Activated naive CD8-positive, alpha-beta T cell treated with anti-CD3 and anti-CD28 coated beads, Interleukin-2, amount 50 U/mL, for 24 hours (primary cell): ENCODE measurements at places on chromosomes 1 and 21.
A peak's percentile ranks its signal among the peaks of the same experiment; 100 is the strongest.

DNA sequence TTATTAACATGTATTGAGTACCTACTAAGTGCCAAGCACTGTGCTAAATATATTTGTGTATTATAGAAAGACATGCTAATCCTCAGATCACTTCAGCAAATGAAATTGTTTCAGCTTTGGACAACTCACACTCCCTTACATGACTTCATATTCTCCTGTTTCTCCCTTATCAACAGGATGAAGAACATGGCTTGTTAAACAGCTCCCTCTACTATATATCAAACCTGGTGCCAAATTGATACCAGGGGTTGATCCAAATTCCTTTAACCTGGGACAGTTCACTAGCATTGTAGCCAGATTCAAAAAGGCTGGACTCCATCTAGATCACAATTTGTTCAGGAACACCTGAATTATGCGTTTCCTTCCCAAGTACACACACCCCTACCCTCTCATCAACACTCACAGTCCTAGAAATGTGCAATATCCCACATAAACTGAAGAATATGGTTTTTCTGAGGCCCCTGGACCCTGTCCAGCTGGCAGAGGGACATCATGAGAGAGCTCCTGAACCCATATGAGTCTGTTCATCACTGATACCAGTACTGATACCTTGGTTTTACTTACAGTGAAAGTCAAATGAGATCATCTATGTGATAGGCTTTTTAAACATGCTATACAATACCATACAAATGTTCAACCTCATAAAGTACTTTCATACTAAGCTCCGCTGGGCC is 47.0 kb upstream of the PALMD start:
- no peak overlapping the region for H3K27ac ChIP-seq
- H3K4me1 ChIP-seq = no peaks in the 10 kb centered on the region
- H3K4me3 ChIP-seq = no peak overlapping the region
- no peak for DNase-seq
- H3K36me3 ChIP-seq = no peaks in the 10 kb centered on the region

DNA sequence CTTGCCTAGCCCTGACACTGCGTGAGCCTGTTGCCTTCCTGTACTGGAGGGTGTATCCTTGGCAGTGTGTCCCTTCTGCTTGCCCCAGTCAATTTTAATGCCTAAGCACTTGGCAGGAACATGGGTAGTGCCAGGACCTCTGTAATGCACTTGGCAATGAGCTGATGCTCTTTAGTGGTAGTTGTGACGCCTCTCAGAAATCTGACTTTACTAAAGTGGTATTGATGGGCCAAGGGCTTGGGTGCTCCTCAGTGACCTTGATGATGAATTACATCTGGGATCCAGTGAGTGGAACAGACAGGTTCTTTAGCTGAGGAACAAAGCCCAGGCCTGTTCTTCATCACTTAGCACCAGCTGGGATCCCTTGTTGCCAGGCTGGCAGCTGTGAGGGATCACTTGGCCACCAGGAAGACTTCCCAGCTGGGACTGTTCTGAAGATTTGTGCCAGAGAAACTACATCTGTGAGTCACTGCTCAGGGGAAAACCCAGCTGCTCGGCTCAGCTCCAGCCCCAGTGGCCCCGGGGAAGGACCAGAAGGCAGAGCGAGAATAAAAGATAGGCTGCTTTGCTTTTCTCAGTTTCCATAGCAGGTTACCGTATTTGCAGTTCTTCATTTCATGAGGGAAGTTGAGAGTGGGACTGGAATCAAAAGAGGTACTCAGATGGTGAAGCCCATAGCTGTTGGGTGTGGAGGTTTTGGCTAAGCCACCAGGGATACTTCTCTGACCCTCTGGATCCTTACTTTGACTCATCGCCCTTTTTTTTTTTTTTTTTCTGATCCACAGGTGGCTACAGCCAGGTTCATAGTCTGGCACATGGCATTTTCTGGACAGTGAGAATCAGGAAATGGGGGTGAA is 28.5 kb upstream of the KCNA2 start:
- H3K27me3 ChIP-seq = no peaks in the 10 kb centered on the region
- peaks cover 23% of the 10 kb centered on the region for H3K4me1 ChIP-seq
- peak overlapping the region; percentile 55 for H3K4me3 ChIP-seq
- DNase-seq = peak; percentile 76
- H3K36me3 ChIP-seq = no peaks in the 10 kb centered on the region

DNA sequence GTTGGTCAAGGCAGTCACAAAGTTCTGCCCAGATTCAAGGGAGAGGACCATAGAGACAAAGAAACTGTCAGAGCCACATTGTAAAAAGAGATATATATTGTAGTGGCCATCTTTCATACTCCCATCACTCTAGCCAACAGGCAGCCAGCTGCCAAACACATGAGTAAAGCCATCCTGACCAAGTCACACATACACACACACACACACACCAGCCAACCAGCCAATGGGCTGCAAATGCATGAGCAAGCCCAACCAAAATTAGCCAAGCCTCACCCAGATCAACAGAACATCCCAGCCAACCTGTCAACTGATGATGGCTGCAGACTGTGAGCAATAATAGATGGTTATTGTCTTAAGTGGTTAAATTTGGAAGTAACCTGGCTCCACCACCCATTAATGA is 120.7 kb downstream of the SEC16B start:
- H3K27me3 ChIP-seq = no peaks in the 10 kb centered on the region
- no peak overlapping the region for H3K27ac ChIP-seq
- no peak overlapping the region for H3K4me3 ChIP-seq

DNA sequence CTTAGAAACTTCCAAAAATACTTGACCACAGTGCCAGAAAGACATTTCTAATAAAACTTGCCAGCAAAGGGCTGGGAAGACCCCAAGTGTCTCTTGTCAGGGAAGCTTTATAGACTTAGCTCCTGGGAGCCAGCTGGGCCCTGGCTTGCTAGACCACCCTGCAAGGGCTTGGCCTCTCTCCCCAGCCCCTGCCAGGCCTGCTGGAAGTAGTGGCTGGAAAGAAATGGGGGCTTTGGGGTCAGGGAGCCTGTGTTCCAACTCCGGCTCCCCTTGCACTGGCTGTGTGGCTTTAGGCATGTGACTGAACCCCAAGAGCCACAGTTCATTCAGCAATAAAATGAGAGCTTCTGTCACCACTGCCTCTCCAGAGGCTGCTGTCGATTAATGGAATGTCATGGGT is 31.1 kb downstream of the H3-3A start:
- H3K4me1 ChIP-seq = peaks cover 1% of the 10 kb centered on the region
- DNase-seq = no peak
- H3K4me3 ChIP-seq = no peak overlapping the region
- no peak overlapping the region for H3K27ac ChIP-seq
- peaks cover 8% of the 10 kb centered on the region for H3K27me3 ChIP-seq

- H3K27me3 ChIP-seq = no peaks in the 10 kb centered on the region
- H3K27ac ChIP-seq = peak overlapping the region; percentile 2
- no peak for DNase-seq
- H3K4me1 ChIP-seq = no peaks in the 10 kb centered on the region
Measured at GRCh38 chr21:43631411-43632107, 27.7 kb downstream of the HSF2BP start.

- H3K4me1 ChIP-seq = peaks cover 30% of the 10 kb centered on the region
- H3K36me3 ChIP-seq = peaks cover 11% of the 10 kb centered on the region
- H3K27ac ChIP-seq = no peak overlapping the region
- peaks cover 9% of the 10 kb centered on the region for H3K27me3 ChIP-seq
- no peak overlapping the region for H3K4me3 ChIP-seq
- no peak for DNase-seq
Measured at GRCh38 chr1:25106976-25107642, 125.2 kb downstream of the SYF2 start.

DNA sequence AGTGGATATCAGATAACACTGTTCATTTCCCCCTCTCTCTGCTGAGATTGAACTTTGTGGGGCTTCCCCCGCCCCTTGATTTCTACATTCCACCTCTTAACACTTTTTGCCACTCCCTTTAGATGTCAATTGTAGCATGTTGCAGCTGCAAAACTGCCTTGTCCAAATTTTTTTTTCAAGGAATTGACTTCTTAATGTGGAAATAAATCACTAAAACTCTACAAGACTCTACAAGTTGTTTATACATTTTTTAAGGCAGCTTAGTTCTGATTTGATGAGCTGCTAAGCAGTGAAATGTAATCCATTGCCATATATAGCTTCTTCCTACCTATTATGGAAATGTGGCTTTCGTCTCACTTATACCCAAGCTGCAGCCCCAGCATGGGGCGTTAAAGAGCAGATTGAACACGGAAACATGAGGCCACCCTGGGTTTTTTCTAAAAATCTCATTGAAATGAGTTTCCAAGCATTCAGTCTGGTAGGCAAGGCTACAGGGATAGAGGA is 132.2 kb downstream of the SYT2 start:
- H3K27ac ChIP-seq = no peak overlapping the region
- no peaks in the 10 kb centered on the region for H3K4me1 ChIP-seq
- no peak for DNase-seq
- H3K27me3 ChIP-seq = no peaks in the 10 kb centered on the region

GRCh38 chr21:14382835-14383595 is at the start of gene HSPA13:
HSPA13 (minus strand) TSS chr21:14383146; CDS start chr21:14383119, 27 bp downstream.
- peaks cover 36% of the 10 kb centered on the region for H3K4me1 ChIP-seq
- peak; percentile 96 for DNase-seq
- H3K27ac ChIP-seq = peak within 1 kb of the TSS; percentile 99
- no peaks in the 10 kb centered on the region for H3K27me3 ChIP-seq
- peaks cover 28% of the 10 kb centered on the region for H3K36me3 ChIP-seq

DNA sequence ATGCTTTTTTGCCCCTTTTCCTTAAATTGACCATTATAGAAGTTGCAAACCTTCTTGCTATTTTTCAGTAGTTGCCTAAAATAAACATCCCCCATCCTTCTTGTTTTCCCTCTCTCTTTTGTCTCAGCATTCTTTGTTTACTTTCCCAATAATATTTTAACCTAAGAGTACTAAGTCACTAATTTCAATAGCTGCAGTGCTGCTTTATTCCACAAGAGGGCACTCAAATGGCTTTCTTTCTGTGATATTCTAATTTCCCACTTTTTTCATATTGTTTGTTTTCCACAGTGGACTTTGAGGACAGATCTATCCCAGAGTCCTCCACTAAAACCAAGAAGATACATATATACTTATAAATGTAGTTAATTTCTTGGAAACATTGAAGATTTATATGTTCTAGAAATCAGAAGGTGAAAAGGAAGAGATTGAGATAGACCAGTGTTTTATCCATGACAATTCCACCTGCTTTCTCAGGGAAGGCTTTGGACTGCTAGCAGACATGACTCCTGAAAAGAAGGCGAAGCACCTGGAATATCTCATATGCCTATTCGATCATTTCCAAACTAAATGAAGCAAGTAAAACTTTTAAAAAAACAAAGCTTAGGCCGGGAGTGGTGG is 104.8 kb upstream of the GRIK1 start:
- H3K4me3 ChIP-seq = no peak overlapping the region
- H3K36me3 ChIP-seq = no peaks in the 10 kb centered on the region
- no peaks in the 10 kb centered on the region for H3K4me1 ChIP-seq
- DNase-seq = no peak
- no peak overlapping the region for H3K27ac ChIP-seq
- no peaks in the 10 kb centered on the region for H3K27me3 ChIP-seq

DNA sequence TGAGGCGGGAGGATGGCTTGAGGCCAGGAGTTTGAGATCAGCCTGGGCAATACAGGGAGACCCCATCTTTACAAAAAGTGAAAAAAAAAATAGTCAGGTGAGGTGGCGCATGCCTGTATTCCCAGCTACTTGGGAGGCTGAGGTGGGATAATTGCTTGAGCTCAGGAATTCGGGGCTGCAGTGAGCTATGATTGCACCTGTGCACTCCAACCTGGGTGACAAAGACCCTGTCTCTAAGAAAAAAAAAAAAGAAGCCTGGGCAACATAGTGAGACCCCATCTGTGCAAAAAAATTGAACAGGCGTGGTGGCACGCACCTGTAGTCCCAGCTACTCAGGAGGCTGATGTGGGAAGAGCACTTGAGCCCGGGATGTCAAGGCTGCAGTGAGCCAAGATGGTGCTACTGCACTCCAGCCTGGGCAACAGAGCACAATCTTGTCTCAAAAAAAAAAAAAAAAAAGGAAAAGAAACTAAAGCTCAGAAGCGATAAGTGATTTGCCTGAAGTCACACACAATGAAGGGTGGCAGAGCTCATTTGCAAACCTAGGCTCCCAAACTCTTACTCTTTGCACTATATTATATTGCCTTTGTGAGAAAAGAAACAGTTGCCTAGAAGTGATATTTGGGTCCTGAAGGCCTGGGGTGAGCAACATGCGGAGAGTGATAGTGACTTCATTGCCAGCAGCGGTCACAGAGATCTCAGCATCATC is 2.0 kb downstream of the CCDC24 start:
- no peak overlapping the region for H3K4me3 ChIP-seq
- H3K27me3 ChIP-seq = peaks cover 2% of the 10 kb centered on the region
- H3K4me1 ChIP-seq = peaks cover 14% of the 10 kb centered on the region

DNA sequence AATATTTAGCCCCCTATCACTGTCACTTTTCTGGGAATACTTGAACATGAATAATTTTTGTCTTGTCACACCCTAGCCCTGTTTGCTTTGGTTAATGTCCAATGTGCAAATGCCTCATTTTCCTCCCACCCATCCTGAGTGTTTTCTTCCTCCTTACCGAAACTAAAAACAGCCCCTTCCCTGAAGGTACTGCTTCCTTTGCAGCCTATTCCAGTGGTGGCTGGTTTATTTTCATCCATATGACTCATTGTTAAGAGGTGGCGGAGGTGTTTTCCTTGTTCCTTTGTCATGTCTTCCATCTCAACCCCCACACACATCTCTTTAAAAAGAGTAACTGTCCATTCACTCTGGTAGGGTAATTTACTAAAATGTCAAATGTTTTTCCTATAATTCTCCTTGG is 40.4 kb downstream of the CD55 start:
- no peaks in the 10 kb centered on the region for H3K27me3 ChIP-seq
- no peak overlapping the region for H3K4me3 ChIP-seq
- no peak for DNase-seq

DNA sequence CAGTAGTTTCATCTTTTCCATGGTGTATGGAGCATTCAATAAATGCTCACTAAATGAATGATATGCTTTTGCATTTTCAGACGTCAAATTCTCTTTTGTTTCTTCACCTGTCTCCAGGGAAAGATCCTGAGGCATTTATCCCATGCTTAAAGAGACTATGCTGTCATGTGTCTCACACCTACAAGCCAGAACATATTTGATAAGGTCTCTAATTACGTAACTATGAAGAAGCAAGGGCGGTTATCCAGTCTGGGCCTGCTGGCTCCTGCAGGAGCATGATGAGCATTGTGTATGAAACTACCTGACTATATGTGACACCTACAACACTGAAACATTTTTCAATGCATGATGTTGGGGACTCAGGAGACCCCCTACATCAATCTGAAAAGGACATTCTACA is 51.8 kb downstream of the FBXO42 start:
- peaks cover 26% of the 10 kb centered on the region for H3K36me3 ChIP-seq
- H3K4me3 ChIP-seq = no peak overlapping the region
